ENCODE measurements at places on chromosomes 5 and 9. TPM values are rescaled to one million over a fixed set of nuclear protein-coding genes. Genes with fewer than 3 reads are reported as not detected.

GRCh38 chr5:32044939-32045338 lies 129.2 kb downstream of the GOLPH3 start:
- peak; percentile 22 for DNase-seq

- no peak for DNase-seq
These were observed 415.3 kb downstream of the MAN2A1 start for GRCh38 chr5:110104726-110105669.

GRCh38 chr9:93952119-93952783 lies 2.9 kb downstream of the BARX1 start:
- no peak for DNase-seq

Gene CDKN2B-AS1
- total RNA-seq = 19.5 TPM

Gene CCIN
- 0.96 TPM for total RNA-seq

GRCh38 chr5:36881807-36882206 lies 5.2 kb downstream of the NIPBL start:
- DNase-seq = no peak

DNA sequence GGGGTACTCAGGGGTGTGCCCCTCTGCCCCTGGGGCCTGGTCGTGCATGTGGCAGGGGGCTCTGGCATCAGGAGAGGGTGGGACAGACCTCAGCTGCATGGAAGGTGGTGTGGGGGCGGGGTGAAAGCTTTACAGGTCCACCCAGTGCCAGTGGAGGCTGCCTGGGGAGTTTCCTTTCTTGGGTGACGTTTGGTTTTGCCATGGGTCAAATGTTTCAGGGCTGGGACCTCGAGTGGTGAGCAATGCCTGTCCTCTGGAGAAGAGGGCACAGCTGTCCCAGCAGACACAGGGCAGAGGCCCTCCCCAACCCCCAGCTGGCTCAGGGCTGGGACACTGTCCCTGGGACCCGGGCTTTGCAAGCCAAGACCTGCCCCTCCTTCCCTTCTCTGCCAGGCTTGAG lies 3.6 kb downstream of the RXRA start:
- DNase-seq = no peak

- peak; percentile 57 for DNase-seq
These were observed 20.7 kb downstream of the GOLGA2 start for GRCh38 chr9:128254855-128255759.

Data from umbilical cord (tissue), 2 donors.